HCT116 (cell line): ENCODE measurements at places on chromosomes 4 and X. TPM values are rescaled to one million over a fixed set of nuclear protein-coding genes. Genes with fewer than 3 reads are reported as not detected.

DNA sequence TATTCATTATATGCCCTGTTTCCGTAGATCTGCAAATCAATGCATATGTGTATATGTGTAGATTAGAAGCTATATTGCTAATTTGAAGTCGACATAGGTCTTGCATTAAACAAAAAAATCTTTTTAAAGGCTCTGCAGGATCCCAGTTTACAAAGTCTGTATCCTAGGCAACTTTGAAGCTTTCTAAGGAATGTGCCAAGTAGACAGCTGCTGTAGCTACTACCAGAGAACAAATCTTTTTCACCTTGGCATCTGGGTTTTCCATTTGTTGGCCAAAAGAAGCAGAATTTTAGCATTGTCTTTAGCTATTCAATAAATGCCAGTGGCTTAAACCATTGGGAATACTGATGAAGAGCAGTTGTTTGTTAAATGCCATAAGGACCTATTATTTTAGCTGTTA, 88.0 kb downstream of the NAA11 start:
- DNase-seq: no peak

Gene GAGE12E
- not detected for total RNA-seq

DNA sequence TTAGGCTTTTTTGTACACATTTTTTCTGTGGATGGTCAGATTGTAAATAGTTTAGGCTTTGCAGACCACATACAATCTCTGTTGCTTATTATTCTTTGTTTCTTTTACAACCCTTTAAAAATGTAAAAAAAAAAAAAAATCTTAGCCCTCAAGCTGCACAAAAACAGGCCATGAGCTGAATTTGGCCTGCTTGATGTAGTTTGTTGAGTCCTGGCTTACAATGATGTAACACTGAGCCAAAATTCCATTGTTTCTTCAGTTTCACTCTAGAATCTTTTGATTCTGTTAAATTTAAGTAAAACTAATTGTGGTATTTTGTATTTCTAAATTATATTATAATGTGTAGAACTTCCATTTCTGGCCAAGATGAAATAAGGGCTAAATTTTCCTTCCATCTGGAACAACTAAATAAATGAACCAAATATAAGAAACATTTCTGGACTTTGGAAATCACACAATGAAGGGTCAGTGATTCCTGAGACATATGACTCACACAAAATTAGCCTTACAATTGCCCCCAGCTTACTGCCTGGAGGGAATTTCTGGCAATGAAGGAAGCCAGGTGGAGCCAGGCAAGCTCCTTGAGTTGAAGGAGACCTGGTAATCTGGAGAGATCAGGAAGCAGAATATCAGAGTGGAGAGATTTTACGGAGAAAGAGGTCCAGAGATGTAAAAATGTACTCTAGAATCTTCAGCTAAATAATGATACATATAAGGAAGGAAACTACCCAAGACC, 29.8 kb downstream of the IQCM start:
- DNase-seq: no peak

GRCh38 chr4:94406668-94407437, 44.9 kb upstream of the PDLIM5 start:
- DNase-seq: peak; percentile 73

DNA sequence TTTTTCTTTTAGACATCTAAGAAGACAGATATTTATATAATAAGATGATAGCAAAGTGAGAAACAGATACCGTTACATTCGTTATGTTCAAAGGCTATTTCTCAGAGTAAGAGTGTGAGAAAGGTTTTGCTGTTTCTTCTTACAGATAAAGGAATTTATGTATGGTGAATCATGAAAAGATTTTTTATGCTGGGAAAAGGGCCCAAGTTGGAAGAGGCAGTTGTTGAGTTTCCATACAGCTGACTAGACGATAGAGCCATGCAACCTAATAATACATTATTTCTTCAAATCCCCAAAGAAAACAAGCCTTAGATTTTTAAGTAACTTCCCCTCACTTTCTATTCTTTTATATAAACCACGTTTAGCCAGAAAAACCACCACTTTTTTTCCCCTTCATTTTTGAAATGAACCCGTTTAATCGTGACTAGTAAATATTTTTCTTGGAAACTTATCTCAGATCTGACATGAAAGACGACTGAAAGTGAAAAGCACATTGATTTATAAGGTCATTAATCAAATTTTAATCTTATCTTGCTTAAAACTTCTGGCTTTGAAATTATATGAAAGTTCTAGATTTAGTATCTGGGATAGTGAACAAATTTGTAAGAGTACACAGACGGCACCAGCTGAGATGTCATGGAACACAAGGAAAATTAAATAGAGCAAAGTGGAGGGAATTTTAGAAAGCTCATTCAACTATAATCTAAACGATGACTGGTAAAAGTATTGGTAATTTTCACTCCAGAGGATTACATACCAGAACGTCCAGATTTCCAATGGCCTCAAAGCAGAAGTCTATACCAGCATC, 10.9 kb downstream of the ADH6 start:
- no peak for DNase-seq

GRCh38 chr4:75484190-75484589, 30.0 kb downstream of the RCHY1 start:
- DNase-seq: no peak

DNA sequence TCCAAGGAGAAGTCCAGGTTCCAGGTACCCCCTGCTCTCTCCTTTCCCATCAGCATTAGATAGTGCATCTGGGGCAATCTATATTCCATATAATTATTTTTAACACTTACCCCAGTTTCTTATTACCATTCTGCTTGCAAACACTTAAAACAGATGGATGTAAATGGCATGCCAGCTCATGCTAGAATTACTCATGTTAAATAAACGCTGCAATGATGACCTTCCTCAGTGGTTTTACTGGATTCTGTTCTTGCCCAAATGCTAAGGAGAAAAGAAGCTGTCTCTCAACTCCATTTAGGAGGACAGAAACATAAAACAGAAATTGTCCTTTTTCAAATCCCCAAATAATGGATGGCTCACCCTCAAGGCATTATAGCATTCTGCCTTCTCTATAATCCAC, 161.1 kb downstream of the NLGN4X start:
- DNase-seq: no peak

Gene FATE1
- not detected for total RNA-seq

Gene ADH7
- total RNA-seq: not detected

DNA sequence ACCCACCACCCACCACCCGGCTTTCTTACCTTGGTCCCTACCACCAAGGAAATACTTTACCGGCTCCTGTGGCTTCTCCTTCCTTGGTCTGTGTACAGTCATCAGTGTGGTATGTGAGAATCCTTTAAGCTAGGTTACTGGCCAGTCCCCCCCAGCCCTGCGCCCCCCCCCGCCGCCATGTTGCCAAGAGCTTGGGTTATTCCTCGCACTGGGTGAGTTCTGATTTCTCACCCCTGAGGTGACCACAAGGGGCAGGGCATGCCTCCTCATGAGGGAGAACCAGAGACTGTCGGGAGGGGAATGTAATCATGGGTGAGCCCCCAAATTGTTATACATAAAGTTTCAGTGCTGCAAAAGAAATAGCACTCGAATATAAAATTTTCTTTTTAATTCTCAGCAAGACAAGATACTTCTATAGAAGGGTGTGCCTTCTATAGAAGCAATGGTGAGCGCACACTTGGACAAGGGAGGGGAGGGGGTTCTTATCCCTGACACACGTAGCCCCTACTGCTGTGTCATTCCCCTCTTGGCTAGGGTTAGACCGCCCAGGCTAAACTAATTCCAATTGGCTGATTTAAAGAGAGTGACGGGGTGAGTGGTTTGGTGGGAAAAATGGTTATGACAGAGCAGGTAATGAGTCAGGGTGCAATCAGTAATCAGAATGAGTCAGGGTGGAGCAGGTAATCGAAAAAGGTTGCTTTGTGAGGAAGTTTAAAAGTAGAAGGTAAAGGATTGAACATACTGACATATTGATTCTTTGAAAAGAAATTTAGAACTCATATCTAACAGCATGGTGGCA, 133.2 kb downstream of the KDM6A start:
- peak; percentile 67 for DNase-seq

DNA sequence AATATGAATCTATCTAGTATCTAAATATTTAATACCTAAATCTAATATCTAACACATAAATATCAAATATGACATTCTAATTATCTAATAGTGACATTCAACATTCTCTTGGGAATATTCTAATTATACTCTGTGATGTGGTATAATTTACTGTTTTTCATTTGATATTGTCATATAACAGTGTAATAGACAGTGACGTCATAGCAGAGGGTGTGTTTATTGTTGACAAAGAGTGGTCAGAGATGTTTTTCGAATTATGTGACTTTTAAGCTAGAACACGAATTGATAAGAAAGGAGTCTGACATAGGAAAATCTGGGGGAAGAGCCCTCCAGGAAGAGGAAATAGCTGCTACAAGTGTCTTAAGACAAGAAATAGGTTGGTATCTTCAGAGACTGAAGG, 5.9 kb upstream of the MAGEC3 start:
- no peak for DNase-seq
